Ascending aorta (tissue), 2 donors: ENCODE measurements at places on chromosomes 4 and X.

- no peaks in the 10 kb centered on the region for H3K4me1 ChIP-seq
- no peaks in the 10 kb centered on the region for H3K36me3 ChIP-seq
- H3K27me3 ChIP-seq: no peaks in the 10 kb centered on the region
Measured at GRCh38 chrX:253451-254297, 27.5 kb upstream of the PLCXD1 start.

GRCh38 chr4:165351359-165352130 lies 24.1 kb downstream of the MSMO1 start:
- H3K36me3 ChIP-seq: no peaks in the 10 kb centered on the region
- H3K27ac ChIP-seq: no peak overlapping the region
- no peak for DNase-seq
- no peak overlapping the region for H3K4me3 ChIP-seq
- H3K4me1 ChIP-seq: no peaks in the 10 kb centered on the region

DNA sequence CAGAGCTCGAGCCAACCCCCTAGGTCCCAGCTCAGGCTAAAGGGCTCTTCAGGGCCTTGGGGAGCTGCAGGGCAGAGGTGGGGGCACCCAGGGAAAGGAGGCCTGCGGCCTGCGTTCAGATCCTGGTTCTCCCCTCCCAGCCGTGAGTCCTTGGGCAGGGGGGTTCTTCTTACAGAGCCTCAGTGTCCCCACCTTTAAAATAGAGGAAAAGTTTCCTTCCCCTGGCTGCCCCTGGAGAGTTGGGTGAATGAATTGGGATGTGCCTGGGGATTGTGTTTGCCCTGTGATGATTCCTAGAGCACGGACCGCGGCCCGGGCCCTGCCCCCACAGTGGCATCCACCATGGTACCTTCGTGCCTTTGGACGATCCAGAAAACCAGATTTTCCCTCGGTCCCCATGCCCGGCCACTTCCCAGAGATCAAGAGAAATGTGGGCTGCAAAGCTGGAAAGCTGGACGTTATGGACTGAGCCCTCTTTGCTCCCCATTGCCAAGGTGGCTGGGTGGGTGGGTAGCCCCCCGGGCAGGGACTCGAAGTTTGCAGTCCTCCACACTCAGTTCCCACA lies 11.4 kb downstream of the HTRA3 start:
- H3K27ac ChIP-seq: peak overlapping the region; percentile 55
- H3K4me1 ChIP-seq: peaks cover 3% of the 10 kb centered on the region
- no peaks in the 10 kb centered on the region for H3K27me3 ChIP-seq
- H3K36me3 ChIP-seq: no peaks in the 10 kb centered on the region
- no peak overlapping the region for H3K4me3 ChIP-seq

- H3K4me3 ChIP-seq: no peak overlapping the region
- H3K27me3 ChIP-seq: no peaks in the 10 kb centered on the region
Measured at GRCh38 chr4:86481440-86481839, 112.7 kb upstream of the PTPN13 start.

DNA sequence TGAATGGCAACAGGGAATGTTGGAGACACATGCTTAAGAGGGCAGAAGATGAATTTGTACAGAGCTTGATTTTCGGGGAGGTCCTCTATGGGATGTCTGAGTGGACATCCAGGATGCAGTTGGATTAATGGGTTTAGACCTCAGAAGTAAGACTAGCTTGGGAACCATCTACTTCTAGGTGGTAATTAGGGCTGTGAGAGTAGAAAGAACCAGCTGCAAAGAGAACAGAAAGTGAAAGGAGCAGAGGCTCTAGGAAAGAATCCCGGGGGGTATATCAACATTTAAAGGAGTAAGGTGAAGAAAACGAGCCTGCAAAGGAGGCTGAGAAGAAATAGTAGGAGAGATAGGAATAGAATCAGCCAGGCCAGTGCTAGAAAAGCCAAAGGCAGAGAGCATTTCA lies 29.0 kb upstream of the NKRF start:
- H3K27me3 ChIP-seq: no peaks in the 10 kb centered on the region
- H3K4me1 ChIP-seq: no peaks in the 10 kb centered on the region
- no peak for DNase-seq
- H3K4me3 ChIP-seq: no peak overlapping the region
- no peak overlapping the region for H3K27ac ChIP-seq

GRCh38 chrX:28180096-28180495 lies 198.8 kb upstream of the DCAF8L1 start:
- H3K4me1 ChIP-seq: no peaks in the 10 kb centered on the region
- H3K27ac ChIP-seq: no peak overlapping the region
- no peaks in the 10 kb centered on the region for H3K36me3 ChIP-seq
- H3K27me3 ChIP-seq: no peaks in the 10 kb centered on the region
- DNase-seq: no peak
- H3K4me3 ChIP-seq: no peak overlapping the region
